ENCODE measurements at places on chromosomes 3 and 15. TPM values are rescaled to one million over a fixed set of nuclear protein-coding genes. Genes with fewer than 3 reads are reported as not detected.

Gene BTLA
- 46.3 TPM for total RNA-seq

Gene RBPMS2
- total RNA-seq = not detected

Gene ITIH3
- total RNA-seq = not detected

Gene DCLK3
- total RNA-seq = not detected

Gene SYNM
- 5.5 TPM for total RNA-seq

Measured in activated CD4-positive, alpha-beta memory T cell treated with anti-CD3 and anti-CD28 coated beads, Interleukin-2, amount 10 ng/mL, durations not matched to agents 7 days and 5 days (primary cell).